CD4-positive, alpha-beta T cell treated with Interleukin-1 beta for 1 hour (primary cell): ENCODE measurements at places on chromosomes 7 and 10.

GRCh38 chr7:158013085-158013668 is 574.4 kb downstream of the PTPRN2 start:
- DNase-seq, result no peak

- DNase-seq, result no peak
These were observed 98.9 kb upstream of the SDK1 start for GRCh38 chr7:3201937-3202710.

- no peak for DNase-seq
These were observed 166.3 kb upstream of the GRM3 start for GRCh38 chr7:86477343-86477935.

DNA sequence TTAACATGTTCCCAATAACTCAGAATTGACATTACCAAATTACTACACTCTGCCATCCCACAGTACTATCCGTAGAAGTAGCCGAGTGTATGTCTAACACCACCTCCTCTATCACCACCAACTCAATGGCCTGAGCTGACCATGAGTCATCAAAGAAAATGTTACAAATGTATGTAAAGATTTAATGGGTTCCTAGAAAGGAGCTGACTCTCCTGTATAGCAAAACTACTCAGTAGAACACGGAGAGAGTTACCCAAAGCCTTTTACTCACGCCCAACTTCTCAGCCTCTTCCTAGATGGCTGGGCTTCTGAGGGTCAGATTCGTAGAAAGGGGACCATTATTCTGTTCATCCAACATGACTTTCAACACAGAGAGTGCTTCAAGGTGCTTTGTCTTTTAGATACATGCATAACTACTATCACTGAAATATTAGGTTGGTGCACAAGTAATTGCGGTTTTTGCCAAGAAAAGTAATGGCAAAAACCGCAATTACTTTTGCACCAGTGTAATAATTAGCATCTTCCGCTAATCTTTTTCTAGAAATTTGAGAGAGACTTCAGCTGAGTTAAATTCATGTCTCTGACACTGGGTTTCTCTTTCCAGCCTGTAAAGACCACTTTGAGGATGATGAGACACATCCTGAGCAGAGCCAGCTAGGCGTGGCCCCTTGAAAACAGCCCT is 24.0 kb upstream of the NANOS1 start:
- no peak for DNase-seq

DNA sequence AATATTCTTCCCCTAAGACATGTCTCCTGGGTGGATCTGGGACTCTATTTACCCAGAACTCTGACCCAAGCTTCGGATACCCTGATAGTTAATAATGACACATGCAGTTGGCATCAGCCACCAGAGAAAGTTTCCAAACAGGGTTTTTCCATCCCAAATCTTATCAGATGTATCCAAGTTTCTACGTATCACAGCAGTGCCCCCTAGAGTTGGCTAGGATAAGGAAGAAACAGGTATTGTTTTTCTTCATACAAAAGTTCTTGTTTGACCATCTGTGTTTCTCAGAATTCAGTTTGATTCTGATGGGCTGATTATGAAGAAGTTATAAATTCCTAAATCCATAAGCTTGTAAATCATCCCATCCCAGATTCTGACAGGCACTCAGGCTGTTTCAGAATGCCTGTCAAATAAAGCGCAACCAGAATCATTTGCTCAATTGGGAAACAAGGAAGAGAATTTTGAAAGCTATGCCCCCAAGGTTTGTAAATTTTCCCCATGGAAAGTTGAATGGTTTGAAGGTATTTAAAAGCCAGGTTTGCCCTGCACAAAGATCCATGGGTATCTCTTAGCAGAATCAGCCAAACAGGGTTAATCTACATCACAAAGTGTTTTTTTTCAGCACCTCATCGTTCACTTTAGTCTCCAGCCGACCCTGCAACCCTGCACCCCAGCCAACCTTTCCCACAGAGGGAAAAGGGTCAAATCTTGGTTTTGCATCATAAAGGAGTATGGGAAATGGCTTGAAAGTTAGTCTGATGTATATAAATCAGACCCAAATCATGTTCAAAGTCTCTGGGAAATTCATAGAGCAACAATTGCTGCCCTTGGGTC is 47.4 kb downstream of the NRAP start:
- DNase-seq, result no peak
